A549 treated with RU486 at 1 μM for 4 hours (cell line): ENCODE measurements at places on chromosomes 12 and 14. TPM values are rescaled to one million over a fixed set of nuclear protein-coding genes. Genes with fewer than 3 reads are reported as not detected.

The OSGEP gene
- total RNA-seq, result 19.1 to 25.1 TPM (median 25.0 TPM) in 5 replicates

The LALBA gene
- not detected in 5 replicates for total RNA-seq

The INSM2 gene
- total RNA-seq, result 0.05 to 0.08 TPM in 2 of 5 replicates, not detected in the others

The HPD gene
- 1.1 to 2.0 TPM (median 1.6 TPM) in 5 replicates for total RNA-seq

The HOTAIR gene
- total RNA-seq, result 0.07 to 0.17 TPM (median 0.12 TPM) in 4 of 5 replicates, not detected in the other

The MRPL42 gene
- total RNA-seq, result 43.3 to 63.7 TPM (median 54.0 TPM) in 5 replicates

The OLR1 gene
- total RNA-seq, result 1.0 to 2.1 TPM (median 1.2 TPM) in 5 replicates

The NELL2 gene
- total RNA-seq, result 0.46 TPM in 1 of 5 replicates, not detected in the others

The ERBB3 gene
- 1.1 to 2.8 TPM (median 1.7 TPM) in 5 replicates for total RNA-seq

The FGD6 gene
- total RNA-seq, result 12.8 to 17.5 TPM (median 16.3 TPM) in 5 replicates

The SERPINA9 gene
- not detected in 5 replicates for total RNA-seq

The CELA1 gene
- total RNA-seq, result not detected in 5 replicates

The BBOF1 gene
- total RNA-seq, result 2.3 to 5.2 TPM (median 3.6 TPM) in 5 replicates

The TAS2R9 gene
- total RNA-seq, result not detected in 5 replicates

The GPD1 gene
- total RNA-seq, result 0.12 to 0.40 TPM (median 0.25 TPM) in 5 replicates

The P2RX7 gene
- total RNA-seq, result not detected in 5 replicates

The B4GALNT3 gene
- total RNA-seq, result 0.43 to 1.0 TPM (median 0.64 TPM) in 5 replicates

The KLRF1 gene
- total RNA-seq, result not detected in 5 replicates

The CD27 gene
- total RNA-seq, result not detected in 5 replicates

The TOGARAM1 gene
- total RNA-seq, result 5.4 to 8.9 TPM (median 8.2 TPM) in 5 replicates

The ARID4A gene
- total RNA-seq, result 3.4 to 7.4 TPM (median 5.7 TPM) in 5 replicates

The DRAM1 gene
- total RNA-seq, result 19.2 to 26.6 TPM (median 23.3 TPM) in 5 replicates

The GALNT9 gene
- total RNA-seq, result 3.2 to 7.4 TPM (median 6.5 TPM) in 5 replicates

The TESPA1 gene
- total RNA-seq, result not detected in 5 replicates

The CCDC175 gene
- total RNA-seq, result not detected in 5 replicates

The RNASE4 gene
- 5.3 to 8.7 TPM (median 6.2 TPM) in 5 replicates for total RNA-seq

The TRIAP1 gene
- total RNA-seq, result 68.9 to 80.8 TPM (median 75.7 TPM) in 5 replicates

The ANKRD13A gene
- 15.0 to 23.7 TPM (median 18.3 TPM) in 5 replicates for total RNA-seq

The SLC25A47 gene
- not detected in 5 replicates for total RNA-seq

The AGAP2 gene
- total RNA-seq, result 0.10 to 0.16 TPM (median 0.13 TPM) in 5 replicates
